ENCODE measurements at places on chromosomes 4 and X.
A peak's percentile ranks its signal among the peaks of the same experiment; 100 is the strongest.

DNA sequence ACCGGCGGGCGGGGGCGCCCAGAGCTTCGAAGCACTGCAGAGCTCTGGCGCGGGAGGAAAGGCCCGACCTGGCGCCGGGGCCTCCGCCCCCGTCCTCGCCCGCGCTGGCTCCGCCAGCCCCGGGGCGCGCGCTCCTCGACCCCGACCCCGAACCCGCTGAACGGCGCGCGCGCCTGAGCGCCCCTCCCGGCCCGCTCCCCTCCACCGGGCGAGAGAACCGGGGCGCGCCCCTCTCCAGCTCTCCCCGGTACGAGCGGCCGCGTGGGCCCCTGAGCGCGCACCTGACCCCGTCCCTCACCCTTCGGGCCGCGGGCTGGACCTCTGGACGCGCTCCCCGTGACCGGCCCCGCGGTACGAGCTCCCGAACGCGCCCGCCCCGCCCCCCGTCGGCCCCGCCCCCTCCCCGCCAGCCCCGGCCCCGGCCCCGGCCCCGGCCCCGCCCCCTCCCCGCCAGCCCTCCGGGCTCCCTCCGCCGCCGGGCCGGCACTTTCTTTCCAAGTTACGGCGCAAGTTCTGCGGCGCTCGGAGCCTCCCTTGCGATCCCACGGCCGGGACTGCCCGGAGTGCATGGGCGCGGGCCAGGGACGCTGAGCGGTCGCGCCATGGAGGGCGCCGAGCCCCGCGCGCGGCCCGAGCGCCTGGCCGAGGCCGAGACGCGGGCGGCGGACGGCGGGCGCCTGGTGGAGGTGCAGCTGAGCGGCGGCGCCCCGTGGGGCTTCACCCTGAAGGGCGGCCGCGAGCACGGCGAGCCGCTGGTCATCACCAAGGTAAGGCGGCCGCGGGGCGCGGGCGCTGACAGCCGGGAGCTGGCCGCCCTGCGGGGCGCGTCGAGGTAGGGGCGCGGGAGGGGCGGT, at the start of gene SHROOM2:
TSS of gene SHROOM2 (plus strand) at position 486 of the 854 bp plus-strand sequence. CDS start at position 603, 117 bp downstream.
- peak; percentile 1 for DNase-seq

DNA sequence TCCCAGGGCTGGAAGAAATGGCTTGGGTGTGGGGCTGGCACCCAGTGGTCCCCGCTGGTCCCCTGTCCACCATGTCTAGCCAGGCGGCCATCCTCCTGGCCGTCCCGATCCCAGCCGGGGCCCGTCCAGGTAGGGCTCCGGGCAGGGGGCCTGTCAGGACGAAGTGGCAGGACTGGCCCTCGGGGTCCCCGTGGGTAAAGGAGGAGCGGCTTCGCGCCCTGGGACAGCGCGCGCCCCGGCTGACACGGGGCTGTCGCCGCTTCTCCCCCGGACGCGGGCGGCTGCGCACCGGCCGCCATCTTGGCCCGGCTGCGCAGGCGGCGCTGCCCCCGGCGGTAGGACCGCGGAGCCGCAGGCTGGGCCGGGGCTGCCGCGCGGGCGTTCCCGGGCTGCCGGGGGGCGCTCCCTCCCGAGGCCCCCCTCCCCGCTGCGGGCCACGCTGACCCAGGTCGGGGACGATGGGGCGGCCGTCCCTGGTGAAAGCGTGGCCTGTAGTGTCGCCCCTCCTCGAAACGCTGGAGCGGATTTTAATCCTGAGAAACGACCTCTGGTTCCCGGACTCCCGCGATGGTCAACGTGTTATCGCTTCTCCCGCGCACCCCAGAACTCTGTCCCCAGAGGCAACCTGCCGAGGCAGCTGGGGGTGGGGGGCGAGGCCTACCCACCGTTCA, 60.4 kb upstream of the BCOR start:
- DNase-seq = no peak

DNA sequence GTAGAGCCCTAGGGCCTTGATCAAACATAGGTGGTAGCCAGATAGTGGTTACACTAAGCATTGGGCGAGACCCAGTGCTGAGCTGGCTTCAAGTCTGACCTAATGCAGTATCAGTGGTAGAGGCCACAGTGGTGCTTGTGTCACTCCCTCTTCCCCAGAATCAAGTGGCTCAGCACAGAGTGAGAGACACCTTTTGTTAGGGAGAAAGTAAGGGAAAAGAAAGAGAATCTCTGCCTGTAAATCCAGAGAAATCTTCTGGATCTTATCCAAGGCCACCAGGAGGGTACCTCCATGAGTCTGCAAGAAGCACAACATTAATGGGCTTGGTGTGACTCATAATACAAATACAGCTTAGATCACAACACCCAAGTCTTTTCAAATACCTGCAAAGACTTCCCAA, 117.7 kb upstream of the SLC6A14 start:
- DNase-seq = no peak

GRCh38 chr4:146330392-146330791, 116.1 kb downstream of the REELD1 start:
- peak; percentile 23 for DNase-seq

GRCh38 chr4:58272311-58272710, 1162.1 kb upstream of the IGFBP7 start:
- DNase-seq = no peak

- no peak for DNase-seq
Measured at GRCh38 chr4:57691370-57691769, 581.2 kb upstream of the IGFBP7 start.

DNA sequence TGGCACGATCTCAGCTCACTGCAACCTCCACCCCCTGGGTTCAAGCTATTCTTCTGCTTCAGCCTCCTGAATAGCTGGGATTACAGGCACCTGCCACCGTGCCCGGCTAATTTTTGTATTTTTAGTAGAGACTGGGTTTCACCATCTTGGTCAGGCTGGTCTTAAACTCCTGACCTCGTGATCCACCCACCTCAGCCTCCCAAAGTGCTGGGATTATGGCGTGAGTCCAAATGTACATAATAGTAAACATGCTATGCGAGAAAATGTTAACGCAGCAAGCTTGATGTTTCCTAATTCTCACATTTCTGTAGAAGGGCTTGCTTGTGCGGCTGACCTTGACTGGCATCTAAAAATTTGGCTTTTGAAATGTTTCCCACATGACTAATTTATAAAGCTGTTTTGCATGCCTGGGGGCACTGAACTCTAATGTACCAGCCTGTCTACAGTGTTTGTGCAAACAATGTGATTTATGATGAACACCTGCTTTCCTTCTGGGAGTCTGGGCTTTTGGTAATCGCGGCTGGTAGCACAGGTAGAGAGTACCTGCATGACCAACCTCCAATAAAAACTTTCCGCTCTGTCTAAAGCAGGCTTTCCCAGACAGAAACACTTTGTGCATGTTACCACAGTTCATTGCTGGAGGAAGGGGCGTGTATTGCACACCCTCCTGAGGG, 216.8 kb downstream of the IL15 start:
- no peak for DNase-seq

DNA sequence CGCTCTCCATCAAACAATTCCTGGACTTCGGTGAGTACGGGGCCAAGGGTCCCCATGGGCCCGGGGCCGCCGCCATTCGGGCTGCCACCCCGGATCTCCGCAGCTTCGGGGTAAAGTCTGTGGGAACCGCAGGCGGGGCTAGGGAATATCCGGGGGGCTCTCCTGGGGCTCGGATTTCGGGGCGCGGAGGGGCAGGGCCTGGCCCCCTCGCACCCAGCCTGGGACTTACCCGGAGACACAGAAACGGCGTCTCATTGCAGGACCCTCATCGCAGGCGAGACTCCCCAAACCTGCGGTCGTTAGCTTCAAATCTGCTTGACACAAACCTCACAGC, 413 bp downstream of the PDK3 start:
- DNase-seq = no peak

DNA sequence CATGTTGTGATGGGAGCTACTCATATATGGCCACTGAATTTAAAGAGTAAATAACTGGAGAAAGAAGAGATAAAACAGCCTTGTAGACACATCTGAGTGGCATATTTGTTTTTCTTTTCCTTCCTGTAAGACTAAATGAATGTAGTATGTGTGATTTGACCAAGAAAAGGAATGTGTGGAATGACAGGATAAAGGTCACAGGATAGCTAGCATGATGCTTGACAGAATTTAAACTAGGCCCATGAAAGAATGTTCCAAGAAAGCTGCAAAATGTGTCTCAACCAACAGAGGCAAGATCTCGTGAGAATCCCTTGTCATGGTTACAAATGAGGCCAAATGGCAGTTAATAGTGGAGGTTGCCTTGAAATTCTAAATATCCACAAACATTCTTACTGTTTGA, 137.0 kb downstream of the KCNIP4 start:
- peak; percentile 54 for DNase-seq

DNA sequence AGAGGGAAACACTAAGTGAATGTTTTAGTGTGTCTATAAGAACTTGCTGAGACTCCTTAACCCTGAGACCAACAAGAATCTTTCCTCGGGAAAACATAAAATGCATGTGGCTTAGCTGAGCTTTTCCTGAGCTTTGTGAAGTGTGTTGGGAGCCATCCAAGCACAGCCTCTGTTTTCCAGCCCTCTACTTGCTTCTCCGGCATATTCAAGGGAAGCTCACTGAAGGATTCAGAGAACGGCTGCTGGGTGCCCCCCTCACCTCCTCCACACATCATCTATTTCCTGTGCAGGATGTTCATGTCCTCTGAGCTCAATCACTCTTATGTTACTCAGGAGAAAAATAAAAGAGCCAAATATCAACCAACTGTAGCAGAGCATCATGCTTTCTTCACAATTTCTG, 492.1 kb downstream of the IL15 start:
- DNase-seq = peak; percentile 48

- no peak for DNase-seq
Measured at GRCh38 chr4:14539246-14539645, 463.0 kb upstream of the CPEB2 start.

- peak; percentile 51 for DNase-seq
Measured at GRCh38 chr4:10608501-10609219, 75.9 kb downstream of the CLNK start.

DNA sequence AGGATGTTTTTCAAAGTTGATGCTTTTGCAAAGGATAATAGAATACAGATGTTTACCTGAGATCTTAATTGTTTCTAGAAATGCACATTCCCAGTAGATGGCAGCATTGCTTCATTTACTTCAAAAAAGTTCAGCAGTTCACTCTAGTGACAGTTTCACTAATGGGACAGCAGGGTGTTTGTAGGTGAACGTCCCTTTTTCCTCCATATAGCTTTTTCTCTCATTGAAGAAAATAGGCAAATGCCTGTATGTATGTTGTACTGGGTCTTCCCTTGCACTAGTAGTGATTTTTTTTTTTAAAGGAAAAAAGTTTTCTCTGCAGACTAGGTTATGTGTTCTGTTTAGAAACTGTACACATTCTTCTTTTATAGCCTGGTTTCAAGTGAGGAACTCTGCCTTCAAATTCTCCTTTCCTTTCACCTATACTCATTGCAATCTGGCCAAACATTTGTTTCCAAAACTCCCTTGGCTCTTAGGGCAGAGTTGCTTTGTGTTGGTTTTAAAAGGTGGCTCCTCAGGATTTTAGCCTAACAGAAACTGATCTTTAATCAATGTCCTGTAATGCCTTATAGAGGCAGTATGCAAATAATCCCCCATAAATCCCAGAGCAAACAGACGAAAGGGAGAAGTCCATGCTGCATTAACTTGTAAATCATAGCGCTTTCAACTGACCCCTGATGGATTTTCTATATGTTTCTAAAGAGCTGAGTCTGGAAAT, 86.3 kb downstream of the EGF start:
- peak; percentile 61 for DNase-seq
